Hippocampal formation (tissue), 2 donors: ENCODE measurements at places on chromosomes 4 and X.

- no peak for DNase-seq
Measured at GRCh38 chr4:26407476-26407875, 82.8 kb downstream of the CCKAR start.

- DNase-seq, result no peak
Measured at GRCh38 chr4:159199826-159200225, 96.9 kb downstream of the RAPGEF2 start.

GRCh38 chr4:132526652-132527051 is 622.4 kb upstream of the PCDH10 start:
- no peak for DNase-seq

DNA sequence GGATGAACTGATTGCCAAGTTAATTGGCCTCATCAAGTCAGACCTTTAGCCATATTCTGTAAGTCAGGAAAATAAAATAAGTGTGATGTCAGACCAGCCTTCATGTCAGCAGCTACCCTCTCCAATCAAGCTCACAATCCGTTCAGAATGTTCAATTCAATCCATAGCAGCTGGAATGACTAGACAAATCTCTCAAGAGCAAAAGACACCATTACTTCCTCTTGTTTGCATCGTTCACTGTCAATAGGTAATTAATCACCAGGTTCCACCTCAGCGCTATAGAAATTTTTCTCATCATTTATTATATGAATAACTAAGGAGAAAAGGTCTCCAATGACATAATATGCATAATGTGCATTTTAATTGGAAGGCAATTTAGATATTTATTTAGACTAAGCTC is 321.0 kb upstream of the GRIA3 start:
- no peak for DNase-seq

- no peak for DNase-seq
Measured at GRCh38 chr4:46954643-46955042, 38.7 kb downstream of the GABRA4 start.

DNA sequence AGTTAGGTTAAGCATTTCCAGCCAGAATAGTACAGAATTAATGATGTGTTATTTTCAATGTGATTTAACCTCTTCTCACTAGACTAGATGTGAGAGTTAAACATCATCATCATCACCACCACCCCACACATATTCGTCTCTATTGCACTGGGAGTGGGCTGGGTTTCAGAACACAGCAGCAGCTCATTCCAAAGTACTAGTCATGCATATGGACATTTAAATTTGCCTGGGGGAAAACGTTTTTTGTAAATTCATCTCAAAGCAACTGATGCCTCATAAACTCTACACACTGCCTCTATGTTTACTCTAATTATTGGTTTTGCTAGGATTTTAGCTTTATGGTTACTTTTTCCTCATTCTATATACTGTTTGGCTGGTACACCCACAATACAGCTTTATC is 509.1 kb downstream of the PPP4R3C start:
- no peak for DNase-seq
